ENCODE measurements at places on chromosomes 11 and 22.

GRCh38 chr11:104652996-104653395, 245.3 kb downstream of the CASP12 start:
- DNase-seq: no peak

DNA sequence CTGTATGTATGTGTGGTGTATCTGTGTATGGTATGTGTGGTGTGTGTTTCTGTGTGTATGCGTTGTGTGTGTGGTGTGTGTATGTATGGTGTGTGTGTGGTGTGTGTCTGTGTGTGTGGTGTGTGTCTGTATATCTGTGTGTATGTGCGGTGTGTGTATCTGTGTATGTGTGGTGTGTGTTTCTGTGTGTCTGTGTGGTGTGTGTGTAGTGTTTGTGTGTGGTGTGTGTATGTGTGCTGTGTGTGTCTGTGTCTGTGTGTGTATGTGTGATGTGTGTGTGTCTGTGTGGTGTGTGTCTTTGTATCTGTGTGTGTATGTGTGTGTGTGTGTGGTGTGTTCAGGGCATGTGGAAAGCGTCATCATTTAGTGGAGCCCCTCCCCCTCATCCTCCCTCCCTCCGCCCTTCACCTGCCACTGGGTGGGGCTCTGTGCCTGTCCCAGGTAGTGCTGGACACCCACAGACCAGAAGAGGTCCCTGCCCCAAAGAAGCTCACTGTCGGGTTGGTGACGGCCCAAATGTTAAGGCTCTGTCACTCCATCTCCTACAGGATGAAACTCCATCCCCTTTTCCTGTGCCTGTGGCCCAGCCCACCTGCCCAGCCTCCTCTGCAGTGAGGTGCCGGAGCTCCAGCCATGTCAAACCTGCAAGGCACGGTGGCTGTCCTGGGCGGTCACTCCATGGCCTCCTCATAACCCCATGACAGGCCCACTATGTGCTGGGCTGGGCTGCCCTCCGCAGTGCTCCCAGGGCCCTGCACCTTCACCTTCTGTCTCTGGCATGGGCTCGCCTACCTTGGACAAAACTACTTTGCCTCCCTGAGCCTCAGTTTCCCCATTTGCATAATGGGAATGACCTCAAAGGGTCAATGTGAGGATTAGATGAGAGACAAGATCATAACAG, 23.4 kb upstream of the SHISAL1 start:
- no peak for DNase-seq

DNA sequence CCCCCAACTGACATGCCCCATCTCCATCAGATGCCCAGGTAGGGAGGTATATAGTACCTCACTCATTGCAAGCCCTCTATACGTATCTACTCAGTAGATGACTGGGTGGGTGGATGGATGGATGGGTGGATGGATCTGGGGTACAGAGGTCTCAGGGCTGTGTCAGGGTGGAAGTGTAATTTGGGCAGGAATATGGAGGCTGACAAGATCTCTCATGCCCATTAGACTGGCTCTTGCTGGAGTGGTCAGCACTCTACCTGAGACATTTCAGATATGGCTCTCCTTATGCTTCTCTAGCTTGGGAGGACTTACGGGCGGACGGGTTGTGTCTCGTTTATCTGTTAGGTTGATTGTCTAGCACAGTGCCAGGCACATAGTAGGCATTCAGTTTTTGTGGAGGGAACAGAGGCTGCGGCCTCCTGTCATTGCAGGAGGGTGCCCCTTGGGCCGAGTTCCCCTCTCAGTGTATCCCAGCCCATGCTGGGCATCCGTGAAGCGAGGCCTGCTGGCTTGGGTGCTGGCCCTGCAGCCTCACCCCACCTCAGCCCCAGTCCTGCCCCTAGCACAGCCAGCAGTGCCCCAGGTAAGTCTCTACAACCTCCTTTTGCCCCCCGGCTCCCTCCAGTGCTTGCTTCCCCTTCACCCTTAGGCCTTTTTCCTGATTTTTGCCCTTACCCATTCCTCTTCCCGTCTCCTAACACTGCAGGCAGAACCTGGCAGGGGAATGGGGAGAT, 13.7 kb downstream of the ROBO3 start:
- no peak for DNase-seq

GRCh38 chr11:64765851-64766665, 6.3 kb upstream of the PYGM start:
- DNase-seq: no peak

- DNase-seq: no peak
Observed at GRCh38 chr11:76023236-76024068, 182.8 kb downstream of the WNT11 start.

DNA sequence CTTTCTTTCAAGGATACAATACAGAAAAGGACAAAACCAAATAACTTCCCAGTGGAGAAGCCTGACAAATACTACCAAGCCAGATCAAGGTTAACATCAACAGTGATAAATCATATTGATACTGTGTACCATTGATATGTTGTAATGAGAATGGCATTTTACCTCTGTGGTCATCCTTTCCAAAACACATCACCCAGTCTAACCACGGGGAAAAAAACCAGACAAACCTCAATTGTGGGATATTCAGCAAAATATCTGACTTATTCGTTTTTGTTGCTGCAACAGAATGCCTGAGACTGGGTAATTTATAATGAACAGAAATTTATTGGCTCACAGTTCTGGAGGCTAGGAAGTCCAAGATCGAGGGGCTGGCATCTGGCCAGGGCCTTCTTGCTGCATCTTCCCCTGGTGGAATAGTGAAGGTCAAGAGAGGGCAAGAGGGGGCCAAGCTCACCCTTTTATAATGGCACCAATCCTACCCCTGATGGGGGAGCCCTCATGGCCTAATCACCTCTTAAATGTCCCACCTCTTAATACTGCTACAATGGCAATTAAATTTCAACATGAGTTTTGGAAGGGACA, 66.1 kb downstream of the FAM76B start:
- no peak for DNase-seq

DNA sequence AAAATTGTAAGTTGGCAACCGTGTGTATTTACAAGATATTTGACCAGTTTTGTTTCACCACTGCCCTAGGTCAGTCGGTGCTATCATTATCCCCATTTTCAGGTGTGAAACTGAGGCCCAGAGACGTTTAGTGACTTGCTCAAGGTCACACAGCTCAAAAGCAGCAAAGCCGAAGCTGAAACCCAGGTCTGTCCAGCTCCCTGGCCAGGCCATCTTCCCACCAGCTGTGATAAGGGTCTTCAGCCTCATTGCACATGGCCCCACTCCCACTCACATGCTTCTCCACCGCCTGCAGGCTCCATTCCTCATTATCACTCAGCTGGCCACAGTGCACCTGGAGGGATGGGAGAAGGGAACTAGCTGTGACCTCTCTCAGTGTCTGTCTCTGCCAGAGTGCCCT, 83.2 kb downstream of the PDE2A start:
- DNase-seq: no peak

GRCh38 chr22:39931251-39931650, 28.9 kb upstream of the TMA7B start:
- no peak for DNase-seq

DNA sequence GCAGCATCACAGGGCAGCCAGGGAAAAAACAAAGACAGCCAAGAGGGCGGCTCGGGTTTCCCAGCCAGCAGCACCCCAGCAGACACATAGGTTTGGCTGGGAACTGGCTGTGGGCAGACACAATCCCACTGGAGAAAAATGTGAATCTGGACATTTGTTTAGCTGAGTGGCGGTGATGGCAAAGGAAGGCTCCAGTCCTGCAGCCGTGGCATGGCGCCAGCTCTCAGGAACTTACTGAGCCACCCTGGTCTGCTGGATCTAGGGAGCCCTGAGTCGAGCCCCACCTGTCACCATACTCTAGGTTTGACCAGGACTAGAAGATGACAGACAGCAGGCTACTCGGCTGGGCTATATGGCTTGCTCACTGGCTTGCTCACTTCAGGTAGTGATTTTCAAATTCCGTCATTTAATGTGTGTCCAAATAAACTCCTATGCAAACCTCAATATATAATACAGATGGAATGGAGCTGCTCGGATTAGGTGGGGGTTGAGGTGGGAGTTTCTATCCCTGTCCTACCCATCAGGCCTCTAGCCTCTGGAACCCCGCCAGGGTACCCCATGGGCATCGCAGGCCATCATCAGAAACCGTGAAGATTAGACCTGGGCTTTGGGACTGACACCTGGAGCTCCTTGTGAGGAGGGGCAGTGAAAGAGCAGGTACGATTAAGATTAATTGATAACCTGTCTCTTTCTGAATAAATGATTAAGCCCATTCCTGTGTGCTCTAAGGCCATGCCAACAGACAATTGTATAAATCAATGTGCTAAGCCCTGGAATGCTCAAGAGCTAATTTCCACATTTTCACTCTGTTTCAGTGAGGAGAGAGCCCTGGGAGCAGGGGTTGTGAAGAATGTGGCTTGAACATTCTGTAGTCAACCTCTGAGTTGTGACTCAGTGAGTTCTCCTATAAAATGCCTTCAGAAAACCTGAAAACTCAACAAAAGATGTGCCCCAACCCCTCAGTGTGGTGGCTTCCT, 42.5 kb downstream of the GALNT18 start:
- no peak for DNase-seq

- DNase-seq: no peak
Observed at GRCh38 chr11:128544471-128545051, 42.8 kb downstream of the ETS1 start.

DNA sequence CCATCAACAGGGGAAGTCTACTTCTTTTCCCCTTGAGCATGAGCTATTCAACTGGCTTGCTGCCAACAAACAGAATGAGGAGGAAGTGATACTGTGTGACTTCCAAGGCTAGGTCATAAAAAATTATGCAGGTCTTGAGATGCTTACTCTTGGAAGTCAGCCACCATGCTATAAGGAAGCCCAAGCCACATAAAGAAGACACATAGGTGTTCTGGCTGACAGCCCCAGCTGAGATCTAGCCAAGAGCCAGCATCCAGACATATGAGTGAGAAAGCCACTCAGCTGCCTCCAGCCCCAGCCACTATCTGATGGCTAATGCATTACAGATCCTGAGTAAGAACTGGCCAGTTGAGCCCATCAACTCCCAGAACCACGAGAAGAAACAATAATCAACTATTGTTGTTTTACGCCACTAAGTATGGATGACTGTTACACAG, 31.0 kb upstream of the PPP2R1B start:
- DNase-seq: no peak

DNA sequence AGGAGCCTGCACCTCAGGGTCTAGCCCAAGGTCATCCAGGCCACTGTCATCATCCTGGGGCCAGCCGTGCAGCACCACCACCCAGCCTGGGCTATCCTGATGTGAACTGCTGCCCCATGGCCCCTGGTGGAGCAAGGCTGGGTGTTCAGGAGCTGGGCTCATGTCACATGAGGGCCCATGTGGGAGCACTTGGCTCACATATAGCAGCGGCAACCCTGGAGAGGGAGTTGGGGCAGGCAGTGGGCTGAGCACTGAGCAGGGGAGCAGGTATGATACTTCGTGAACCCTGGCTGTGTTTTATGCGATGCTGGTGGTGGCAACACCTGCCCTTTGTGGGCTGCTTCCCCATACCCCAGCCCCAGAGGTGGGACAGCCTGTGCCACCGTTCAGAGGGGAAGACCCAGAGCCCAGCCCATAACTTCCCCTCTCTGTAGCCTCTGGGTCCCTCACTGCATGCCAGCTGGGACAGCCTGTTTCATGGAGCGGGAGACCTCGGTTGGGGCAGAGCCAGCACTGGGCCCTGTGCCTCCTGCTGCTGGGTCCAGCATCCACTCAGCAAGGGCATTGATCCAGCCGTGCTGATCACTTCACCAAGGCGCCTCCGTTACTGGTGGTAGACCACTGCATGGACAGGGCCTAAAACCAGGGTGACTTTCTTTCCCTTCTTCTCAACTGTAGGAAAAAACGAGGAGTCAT, 62.5 kb upstream of the SUSD2 start:
- no peak for DNase-seq

DNA sequence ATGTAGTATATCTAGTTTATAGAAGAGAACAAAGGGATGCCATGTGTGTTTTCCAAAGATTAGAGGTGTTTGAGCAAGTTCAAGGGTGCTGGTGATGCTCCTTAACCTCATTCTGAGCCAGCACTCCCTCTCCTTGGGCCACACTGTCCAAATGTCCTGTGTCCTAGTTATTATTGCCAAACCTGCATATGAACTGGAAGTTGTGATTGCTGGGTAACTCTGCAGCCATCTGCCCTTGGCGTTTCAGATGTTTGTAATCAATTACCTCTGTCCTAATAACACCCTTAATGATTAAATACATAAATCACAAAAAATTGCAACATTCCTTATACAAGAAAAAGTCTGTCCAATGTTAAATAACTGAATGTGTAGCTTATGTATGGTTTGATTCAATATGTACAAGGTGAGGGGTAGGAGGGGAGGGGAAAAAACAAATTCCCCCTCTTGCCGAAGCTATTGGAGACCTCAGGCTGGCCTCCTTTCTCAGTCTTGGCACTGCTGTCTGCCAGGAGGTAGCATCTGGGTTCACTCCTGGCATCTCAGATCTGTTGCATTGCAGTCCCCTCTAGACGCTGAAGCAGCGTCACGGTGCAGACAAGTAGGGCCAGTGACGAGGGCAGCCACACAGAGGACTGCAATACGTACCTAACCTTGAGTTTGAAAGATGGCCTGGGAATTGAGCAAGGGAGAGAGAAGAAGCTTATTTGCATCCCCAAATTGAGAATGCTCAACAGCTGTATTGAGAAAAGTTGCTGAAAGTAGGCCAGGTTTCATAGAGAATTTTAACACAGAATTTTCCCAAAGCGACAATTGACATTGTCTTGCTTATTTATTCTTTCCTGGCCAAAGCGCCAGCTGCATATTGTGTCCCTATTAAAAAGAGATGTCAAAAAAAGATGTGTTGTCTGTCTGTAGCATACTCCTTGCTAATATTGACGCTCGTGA, 89.6 kb upstream of the ARHGAP32 start:
- no peak for DNase-seq

DNA sequence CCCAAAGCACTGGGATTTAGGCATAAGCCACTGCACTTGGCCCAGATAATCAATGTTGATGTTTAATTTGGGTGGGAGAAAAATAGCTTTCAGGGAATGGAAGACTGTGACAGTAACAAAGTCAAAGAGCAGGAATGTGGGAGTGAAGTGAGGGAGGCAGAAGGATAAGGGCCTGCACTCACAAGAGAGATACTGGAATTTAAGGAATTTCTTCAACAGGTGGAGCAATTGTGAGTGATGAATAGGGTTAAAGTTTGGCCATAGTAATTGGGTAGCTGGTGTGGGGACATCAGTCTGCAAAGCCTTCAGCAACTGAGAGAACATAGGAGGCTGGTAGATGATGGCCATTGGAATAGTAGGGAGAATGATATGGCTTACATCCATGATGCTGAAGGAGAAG, 8.6 kb upstream of the APBB1 start:
- no peak for DNase-seq

- no peak for DNase-seq
Observed at GRCh38 chr22:34877506-34877905, 188.5 kb upstream of the ISX start.

- no peak for DNase-seq
Observed at GRCh38 chr11:126884594-126884993, 116.0 kb downstream of the KIRREL3 start.

Measured in activated CD4-positive, alpha-beta T cell treated with anti-CD3 and anti-CD28 coated beads, Interleukin-2, amount 50 U/mL, for 48 hours (primary cell).